ENCODE measurements at places on chromosomes 4 and X.

- DNase-seq, result no peak
Observed at GRCh38 chrX:50778272-50778671, 35.7 kb downstream of the SHROOM4 start.

GRCh38 chrX:48083212-48083611 is 11.8 kb upstream of the ZNF630 start:
- no peak for DNase-seq

- no peak for DNase-seq
Observed at GRCh38 chr4:8736090-8736825, 135.4 kb downstream of the HMX1 start.

GRCh38 chrX:103635436-103635835 is 6.7 kb downstream of the TCEAL1 start:
- DNase-seq, result no peak

DNA sequence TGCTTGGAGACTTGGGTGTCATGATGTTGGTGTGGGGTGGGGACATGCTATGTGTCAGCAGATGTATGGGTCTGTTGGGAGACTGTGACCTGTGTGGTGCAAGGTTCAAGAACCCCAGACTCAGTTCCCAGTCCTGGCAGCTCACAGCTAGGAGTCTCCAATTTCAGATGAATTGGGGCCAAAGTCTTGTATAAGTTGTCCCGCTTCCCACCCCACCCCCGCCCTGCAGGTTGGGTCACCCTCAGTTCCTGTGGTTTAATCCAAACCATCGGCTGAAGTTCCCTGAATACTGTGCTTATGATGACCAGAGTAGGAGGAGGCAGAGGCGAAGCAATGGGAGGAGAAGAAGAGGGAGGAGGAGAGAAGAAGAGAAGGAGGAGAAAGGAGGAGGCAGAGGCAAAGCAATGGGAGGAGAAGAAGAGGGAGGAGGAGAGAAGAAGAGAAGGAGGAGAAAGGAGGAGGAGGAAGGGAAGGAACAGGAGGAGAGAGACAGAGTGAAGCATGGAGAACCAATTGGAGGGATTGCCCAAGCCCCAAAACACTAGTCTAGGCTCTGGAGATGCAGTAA is 112.6 kb downstream of the EFNB1 start:
- DNase-seq, result no peak

DNA sequence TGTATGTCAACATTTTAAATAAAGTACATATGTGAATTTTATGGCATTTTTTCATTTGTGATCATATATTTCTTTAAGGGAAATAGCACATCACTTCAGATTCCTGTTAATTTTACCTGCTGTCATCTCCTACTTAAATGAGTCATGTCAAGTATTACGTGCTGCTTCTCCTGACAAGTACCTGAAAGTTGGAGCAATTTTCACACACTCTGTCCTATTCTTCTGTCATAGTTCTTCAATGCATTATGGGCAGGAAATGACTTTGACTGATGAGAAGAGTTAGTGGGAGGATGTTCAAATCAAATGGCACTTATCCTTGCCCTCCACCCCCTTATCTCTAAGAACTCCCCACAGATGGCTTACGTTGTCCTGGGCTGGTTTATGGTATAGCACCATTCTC is 64.2 kb upstream of the SYTL5 start:
- no peak for DNase-seq

GRCh38 chrX:68098431-68098830 is 334.9 kb downstream of the OPHN1 start:
- DNase-seq, result no peak

GRCh38 chrX:2576793-2577192 is 76.0 kb upstream of the DHRSX start:
- no peak for DNase-seq

DNA sequence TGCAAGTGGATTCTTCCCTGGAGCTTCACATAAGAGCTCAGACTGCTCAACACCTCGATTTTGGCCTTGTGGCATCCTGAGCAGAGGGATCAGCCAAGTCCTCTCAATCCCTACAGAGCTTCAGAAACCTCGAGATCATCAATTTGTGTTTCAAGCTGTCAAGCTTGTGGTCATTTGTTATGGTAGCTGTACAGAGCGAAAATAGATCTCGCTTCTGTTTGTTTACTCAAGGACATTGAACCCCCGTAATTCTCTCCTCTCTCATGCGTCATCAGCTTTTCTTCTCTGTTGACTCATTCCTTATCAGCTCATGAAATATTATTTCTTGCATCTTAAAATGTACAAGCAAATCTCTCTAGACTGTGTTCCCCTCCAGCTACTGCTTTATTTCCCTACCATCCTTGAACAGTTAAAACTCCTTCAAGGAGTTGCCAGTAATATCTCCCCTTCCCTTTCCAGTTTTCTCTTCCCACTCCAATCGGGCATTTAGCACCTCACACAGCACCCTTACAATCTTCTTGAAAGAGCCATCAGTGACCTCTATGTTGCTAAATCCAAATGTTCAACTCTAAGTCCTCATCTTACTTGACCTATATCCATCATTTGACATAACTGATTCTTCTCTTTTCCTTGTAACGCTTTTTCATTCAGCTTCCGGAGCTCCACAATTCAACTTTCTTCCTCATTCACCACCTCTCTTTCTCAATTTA is 106.2 kb upstream of the FAT1 start:
- no peak for DNase-seq

GRCh38 chrX:123447506-123447905 is 263.4 kb downstream of the GRIA3 start:
- DNase-seq, result no peak

DNA sequence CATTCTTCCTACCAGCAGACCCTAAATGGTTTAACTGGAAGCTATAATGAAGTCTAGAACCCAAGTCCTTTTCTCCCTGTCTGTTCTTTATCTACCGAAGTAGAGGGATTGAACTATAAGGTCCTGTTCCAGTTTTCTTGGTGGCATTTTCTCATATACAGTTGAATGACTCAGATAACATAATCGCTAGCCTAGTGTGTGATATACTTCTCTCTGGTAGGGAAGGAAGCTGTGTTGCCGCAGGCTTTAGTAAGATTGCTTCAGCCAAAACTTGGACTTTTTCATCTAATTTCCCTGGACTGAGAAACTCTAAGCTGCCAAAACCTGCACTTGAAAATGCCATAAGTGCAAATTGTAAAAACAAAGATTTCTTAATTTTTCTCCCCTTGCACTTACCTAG is 123.4 kb downstream of the NWD2 start:
- DNase-seq, result no peak

GRCh38 chr4:5825321-5826041 is 67.4 kb downstream of the CRMP1 start:
- DNase-seq, result no peak

DNA sequence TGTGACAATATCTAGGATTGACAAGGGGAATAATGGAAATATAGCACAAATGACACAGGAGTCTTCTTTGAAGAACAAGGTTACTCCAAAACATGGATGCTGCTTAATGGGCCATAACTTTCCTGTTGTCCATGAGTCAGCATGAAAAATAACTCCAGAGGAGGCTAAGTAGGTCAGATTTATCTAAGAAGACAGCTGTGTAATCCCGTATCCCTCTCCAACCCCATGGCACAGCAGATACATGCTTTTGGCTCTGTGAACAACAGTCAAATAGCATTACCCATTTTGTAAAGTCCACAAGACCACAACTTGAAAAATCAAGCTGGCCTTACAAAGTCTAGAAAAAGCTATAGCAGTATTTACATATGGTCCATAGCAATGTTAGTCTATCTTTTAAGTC is 2.1 kb upstream of the TMEM131L start:
- DNase-seq, result no peak

- DNase-seq, result no peak
Observed at GRCh38 chr4:107721436-107722100, 1.5 kb upstream of the PAPSS1 start.

GRCh38 chr4:139942241-139942640 is 211.7 kb downstream of the MAML3 start:
- DNase-seq, result no peak

DNA sequence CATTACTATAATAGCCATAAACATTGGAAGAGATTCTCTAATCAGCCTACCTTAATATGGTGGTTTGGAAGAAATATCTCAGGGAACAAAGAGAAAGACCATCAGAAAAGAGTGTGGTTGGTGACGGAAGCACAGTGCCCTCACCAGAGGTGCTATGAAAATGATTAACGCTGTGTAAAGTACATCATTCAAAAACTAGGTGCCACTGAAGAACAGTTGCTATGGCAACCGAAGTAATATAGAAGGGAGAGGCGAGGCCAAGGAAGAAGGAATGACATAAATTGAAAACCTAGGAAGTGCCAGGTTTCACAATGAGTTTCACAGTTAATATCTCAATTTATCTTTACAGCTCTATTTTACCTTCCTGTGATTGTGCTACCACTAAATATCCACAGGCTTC is 57.0 kb upstream of the ARSJ start:
- no peak for DNase-seq

- no peak for DNase-seq
Observed at GRCh38 chrX:104621781-104622180, 55.8 kb downstream of the IL1RAPL2 start.

- no peak for DNase-seq
Observed at GRCh38 chrX:96438803-96439202, 245.8 kb upstream of the DIAPH2 start.

GRCh38 chrX:40759374-40759773 is 24.0 kb upstream of the MED14 start:
- no peak for DNase-seq

DNA sequence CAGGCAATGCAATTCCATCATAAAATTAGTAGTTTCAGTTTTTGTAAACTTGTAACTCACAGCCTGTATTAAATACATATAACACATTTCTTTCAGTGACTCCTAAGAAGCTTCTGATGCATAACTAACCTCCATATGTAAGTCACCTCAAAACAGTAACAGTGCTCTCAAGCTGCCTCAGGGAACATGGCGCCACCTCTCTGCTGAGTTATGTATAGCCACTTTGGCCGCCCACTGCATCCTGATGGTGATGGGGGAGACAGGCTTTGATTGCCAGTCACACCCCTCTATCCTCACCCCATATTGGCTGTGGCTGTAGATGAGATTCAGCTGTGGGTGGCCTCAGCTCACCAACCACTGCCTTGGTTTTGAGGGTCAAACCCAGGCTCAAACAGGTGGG is 54.3 kb downstream of the LRBA start:
- no peak for DNase-seq

DNA sequence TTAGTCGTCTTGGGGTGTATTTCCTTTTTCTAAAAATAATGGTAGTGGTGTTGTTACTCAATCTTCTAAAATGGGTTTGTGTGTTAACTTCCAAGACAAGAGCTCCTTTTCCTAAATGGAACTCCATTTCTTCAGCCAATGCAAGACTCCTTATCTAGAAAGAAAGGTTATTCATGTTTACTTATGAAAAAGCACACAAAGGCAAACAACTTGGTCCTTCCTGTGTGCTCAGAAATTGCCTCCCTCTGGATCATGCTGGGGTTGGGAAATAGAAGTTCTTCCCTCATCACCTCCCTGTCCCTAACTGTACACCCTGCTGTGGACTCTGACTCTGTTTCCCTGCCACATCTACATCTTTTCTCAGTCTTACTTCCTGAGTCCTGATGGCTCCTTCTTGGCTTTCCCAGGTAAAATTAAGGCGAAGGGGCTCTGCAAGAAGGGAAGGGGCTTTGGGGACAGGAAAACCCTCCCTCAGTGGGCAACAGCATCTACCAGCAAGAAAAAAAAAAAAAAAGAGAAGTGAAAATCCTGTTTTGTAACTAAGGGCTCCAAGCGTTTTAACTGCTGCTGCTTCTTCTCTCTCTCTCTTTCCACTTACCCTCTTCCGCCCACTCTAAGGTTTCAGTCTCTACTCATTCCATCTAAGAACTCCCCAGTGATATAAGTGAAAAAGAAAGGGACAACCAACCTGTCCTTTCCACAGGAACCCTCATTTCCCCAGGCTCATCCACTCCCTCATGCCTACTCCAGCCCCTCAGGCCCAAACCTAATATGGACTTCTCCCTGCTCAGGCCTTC is 19.8 kb upstream of the TASL start:
- no peak for DNase-seq

GRCh38 chr4:89598602-89599001 is 238.4 kb downstream of the SNCA start:
- DNase-seq, result no peak

- DNase-seq, result no peak
Observed at GRCh38 chr4:4968161-4968725, 51.0 kb downstream of the CYTL1 start.

DNA sequence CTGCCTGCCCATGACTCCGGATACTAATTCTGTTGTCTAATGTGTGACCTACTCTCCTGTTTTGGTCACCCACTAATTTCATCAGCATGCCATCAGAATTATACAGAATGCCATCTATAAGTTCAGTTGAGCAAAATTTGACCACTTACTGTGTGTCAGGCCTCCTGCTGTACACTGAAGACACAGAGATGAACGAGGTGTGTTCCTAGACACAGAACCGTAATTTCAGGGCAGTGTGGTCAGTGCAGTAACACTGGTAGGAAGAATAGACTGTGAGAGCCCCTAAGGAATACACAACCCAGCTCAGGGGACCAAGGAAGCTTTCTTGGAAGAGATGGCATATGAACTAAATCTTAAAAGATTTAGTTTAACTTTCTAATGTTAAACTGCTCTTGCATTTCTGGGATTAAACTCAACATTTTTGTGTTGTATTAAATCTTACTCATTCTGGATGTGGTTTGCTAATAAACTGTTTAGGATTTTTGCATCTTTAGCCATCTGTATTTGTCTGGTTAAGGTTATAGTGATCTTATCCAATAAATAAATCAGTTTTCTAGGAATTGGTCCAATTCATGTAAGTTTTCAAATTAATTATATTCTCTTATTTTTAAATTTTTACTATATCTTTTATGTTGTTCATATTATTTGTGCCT is 34.3 kb downstream of the KANTR start:
- no peak for DNase-seq

- no peak for DNase-seq
Observed at GRCh38 chr4:12120968-12121367, 692.3 kb upstream of the HS3ST1 start.

- no peak for DNase-seq
Observed at GRCh38 chr4:42844422-42845070, 48.0 kb upstream of the GRXCR1 start.

- DNase-seq, result no peak
Observed at GRCh38 chr4:168321006-168321405, 2.5 kb upstream of the DDX60 start.

DNA sequence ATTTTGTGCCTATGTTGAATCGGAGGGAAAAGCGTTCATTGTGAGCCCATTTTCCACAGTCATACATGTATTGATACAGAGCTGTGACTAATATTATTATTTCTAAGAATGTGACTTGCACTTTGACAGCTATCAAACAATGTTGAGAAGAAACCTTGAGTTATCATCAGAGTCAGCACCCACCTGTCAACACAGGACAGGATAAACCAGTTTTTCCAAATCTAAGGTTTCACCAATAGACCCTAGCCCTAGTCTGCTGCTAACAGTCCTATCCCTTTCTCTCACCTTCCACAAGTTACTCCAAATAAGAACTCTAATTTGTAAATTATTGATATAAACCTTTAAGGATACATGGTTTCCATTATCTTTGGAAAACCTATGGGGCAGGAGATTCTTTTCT is 47.7 kb upstream of the DHX15 start:
- no peak for DNase-seq

GRCh38 chr4:189498457-189498856 is 442.2 kb upstream of the FRG1 start:
- DNase-seq, result no peak

Measured in nucleus accumbens (tissue), 56 donors.